ENCODE measurements at places on chromosomes 1 and 21.

DNA sequence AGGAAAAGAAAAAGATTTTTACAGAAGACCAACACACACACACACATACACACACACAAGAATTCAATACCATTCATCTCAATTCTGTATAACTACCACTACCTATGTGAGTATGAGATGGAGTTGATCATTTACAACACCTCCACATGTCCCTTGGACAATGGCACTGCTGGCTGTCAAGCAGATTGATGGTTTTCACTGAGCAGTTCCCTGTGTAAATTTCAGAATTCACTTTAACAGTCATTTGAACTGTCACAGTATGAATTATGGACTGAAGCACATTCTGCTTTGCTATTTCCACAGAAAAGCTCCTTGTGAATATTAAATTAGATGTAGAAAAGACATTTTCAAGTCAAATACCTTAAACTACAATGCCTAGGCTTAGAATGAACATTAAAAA, 14.3 kb downstream of the KCNT2 start:
- no peak for DNase-seq

GRCh38 chr1:207218512-207219362, 102.7 kb upstream of the CD55 start:
- DNase-seq: no peak

- DNase-seq: no peak
Measured at GRCh38 chr1:246110343-246111219, 396.5 kb downstream of the SMYD3 start.

DNA sequence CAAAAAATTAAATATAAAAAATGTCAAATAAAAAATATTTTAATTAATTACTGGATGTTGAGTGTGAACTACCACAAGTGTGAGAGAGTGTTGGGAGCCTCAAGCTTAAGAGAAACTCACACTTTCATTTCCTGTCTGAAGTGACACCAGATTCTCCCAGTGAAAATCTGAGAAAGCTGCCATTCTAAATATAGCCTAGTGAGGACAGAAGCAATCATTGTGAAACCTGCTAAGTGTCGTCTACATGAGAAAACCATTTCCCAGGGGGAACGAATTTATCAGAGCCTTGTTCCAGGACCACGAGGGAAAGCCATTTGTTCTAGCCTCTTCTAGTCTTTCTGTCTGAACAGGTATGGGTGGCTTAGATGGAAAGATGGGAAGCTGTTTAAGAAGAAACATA, 329.3 kb upstream of the PRMT6 start:
- DNase-seq: no peak

DNA sequence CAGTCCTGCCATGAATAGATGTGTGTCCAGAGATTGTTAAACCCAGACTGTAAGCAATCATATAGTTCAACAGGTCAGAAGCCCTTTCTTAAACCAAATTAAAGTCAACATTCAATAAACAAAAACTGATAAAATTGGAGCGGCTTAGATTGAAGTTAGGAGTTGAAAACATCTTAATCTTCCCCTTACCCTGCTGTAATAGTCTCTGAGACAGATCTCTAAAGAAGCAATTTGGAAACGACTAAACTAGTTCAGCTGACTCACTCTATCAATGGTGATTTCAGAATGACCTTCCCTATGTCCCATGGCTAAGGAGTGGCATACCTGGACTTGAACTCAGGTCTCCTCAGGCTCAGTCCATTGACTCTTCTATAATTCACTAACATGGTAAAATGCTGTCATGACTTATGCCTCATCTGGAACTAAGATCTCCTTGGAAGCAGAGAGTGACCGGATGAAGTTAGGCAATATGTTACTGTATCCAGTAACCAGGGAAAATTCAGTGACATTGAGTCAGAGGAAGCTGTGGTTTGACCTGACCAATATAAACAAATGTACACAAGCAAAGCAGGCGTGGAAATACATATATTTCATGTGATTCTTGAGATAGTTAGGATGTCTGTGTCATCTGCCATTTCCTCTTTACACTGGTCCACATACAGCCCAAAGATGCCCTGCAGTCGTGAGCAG, 30.1 kb downstream of the SGIP1 start:
- no peak for DNase-seq
